Cardiac fibroblast (primary cell): ENCODE measurements at places on chromosomes 13 and 19.

DNA sequence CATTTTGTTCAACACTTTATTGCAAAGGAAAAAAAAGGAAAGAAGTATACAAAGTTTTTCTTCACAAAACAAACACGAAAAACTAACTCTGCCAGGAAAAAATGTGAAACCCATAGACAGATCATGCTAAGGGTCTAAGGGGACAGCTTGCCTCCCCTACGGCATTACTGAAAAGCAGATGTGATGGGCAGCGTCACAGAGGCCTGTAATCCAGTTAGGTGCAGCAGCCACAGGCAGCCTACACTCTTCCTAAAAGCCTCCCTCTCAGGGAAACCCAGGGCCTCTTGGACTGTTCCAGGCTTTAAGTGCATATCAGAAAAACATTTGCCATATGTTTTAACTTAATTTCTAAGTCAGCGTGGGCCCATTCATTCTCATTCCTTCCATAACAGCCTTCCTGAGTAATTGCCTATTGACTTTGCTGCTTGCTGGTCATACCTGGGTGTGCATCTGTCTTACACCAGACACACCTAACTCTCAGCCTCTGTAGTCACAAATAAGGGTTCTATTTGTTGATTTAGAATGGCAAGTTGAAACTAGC, 135.7 kb upstream of the SERP2 start:
- DNase-seq = peak; percentile 70

DNA sequence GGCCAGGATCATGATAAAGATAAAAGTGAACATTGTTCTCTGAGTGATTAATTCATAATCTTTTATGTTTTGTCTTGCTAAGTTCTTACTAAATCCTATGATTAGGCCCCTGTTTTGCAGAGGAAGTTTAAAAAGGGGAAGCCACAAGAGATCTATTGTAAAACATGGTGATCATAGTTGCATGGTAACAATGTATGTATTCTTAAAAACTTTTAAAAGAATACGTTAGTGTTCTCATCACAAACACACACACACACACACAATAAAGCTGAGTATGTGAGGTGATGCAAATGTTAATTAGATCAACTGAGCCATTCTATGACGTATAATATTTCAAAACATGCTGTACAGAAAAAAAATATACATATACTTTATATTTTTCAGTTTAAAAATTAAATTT, 51.2 kb downstream of the MBD3L2B start:
- DNase-seq = no peak

DNA sequence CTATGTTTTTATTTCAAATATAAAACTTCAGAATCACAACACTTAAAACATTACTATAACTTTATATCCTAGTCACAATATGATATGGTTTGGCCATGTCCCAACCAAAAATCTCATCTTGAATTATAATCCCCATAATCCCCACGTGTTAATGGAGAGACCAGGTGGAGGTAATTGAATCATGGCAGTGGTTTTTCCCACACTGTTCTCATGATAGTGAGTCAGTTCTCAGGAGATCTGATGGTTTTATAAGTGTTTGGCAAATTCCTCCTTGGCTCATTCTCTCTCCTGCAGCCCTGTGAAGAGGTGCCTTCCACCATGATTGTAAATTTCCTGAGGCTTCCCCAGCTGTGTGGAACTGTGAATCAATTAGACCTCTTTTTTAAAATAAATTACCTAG, 307.6 kb downstream of the SPRY2 start:
- peak; percentile 48 for DNase-seq

DNA sequence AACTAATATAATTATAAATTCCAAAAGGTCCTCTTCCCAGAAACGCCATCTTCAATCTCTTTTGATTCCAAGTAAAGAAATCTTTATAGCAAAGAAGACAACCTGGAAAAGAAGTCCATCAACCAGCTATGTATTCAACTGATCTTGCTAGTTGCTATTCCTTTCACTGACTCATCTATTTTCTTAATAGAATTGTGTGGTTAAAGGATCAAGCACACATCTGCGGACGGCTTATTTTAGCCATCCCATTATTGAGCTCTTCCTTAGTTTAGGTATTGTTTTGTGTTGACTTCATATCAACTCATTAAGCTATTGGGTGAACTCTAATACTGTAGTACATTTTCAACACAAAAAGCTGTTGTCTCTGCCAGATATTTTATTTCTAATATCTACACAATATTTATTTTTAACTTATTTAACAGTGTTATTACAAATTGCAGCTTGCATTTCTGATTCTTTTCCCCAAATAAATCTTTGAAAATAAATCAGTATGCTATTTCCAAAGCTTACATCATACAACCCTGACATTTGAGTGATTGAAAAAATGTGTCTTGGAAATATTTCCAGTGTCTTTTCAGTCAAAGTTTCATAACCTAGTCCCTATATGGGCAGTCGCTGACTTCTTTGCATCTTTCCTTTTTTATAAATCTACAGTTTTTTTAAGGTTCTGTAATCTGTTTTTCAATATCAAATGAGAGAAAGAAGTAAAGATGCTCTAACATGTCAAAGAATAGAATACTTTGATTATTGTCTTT, 158.8 kb upstream of the SPRY2 start:
- DNase-seq = no peak

GRCh38 chr19:11405846-11406643, 13.1 kb downstream of the RGL3 start:
- DNase-seq = no peak

GRCh38 chr13:46321494-46322225, 65.4 kb downstream of the RUBCNL start:
- DNase-seq = peak; percentile 77

DNA sequence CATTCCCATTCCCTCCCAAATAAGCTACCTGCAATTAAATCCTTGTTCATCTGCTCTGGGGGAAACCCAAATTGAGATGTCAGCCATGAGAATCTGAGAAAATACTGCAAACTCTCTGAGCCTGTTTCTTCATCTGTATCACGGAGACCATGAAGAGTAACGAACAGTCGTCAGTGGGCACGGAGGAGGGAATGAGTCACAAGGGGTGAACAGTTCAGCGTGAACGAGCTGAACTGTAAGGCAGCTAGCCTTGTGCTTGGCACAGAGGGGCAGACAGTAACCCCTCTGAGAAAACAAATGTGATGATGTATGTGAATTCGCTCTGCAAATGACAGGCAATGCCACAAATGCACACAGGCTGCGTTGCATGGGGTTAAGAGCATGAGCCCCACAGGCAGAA, 288.7 kb downstream of the FOXO1 start:
- DNase-seq = peak; percentile 28

DNA sequence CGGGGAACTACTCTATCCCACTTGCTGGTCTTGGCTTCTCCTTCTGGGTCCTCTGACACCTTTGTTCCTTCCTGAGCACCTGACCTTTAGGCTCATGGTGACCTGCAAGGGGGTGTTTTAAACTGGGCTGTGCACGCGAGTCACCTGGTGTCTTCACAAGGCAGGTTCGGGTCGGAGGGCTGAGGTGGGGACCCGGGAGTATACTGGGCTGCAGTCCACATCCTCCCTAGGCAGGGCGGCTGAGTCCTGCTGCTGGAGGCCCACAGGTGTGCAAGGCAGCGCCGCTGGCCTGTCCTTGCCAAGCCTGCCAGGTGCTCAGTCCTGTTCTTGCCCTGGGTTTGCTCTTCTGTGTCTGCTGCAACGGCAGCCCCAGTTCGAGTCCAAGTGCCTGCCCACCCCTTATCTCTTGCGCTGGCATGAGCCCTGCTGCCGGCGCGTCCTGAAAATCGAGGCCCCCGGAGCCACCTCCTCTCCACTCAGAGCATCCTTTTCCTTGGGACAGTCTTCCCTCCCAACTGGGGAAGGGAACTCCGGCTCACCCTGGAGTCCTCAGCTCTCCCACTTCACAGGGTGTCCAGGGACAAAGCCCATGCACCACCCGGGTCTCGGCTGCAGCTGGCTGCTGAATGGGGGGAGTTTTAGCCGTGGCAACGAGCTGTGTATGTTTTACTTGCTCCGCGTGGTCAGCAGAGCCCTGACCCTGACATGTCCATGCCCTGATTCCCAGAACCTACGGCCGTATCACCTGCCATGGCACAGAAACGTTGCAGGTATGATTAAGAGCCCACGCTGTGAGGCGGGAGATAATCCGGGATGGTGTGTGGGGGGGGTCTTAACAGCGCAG, 193.5 kb downstream of the TEX29 start:
- no peak for DNase-seq

GRCh38 chr19:13965926-13966683, 13.8 kb downstream of the DCAF15 start:
- no peak for DNase-seq

DNA sequence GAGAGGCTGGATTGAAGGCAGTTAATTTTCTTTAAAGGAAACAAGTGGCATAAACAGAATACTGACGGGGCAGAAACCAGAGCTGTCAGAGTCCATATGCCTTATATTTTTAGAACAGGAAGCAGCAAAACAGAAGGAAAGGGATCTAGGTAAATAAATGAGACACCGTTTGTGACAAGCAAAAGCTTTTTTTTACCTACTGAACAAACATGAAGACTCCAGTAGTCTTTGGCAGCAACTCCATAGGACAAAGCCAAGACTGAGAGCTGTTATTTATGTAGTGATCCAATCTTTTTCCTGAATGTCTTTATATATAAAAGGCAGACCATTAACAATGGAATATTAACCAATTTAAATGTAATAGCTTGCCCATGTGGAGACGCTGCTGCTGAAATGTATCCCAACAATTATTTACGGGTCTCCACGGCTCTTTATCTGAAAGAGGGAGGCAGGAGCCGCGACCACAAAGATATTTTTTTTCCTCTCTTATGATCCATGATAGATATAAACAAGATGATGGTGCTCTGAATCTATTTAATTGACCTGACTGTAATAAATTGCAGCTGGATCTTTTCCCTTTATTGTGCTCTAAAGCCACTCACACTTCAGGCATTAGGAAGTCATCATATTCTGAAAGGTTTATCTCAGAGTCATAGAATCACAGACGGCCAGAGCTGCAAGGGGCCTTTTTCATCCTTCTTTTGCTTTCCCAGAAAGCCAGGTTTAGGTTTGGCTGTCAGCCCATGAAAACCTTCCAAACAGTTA, 687.8 kb downstream of the EFNB2 start:
- peak; percentile 2 for DNase-seq

GRCh38 chr19:14019100-14019499, 8.8 kb upstream of the RLN3 start:
- DNase-seq = no peak

DNA sequence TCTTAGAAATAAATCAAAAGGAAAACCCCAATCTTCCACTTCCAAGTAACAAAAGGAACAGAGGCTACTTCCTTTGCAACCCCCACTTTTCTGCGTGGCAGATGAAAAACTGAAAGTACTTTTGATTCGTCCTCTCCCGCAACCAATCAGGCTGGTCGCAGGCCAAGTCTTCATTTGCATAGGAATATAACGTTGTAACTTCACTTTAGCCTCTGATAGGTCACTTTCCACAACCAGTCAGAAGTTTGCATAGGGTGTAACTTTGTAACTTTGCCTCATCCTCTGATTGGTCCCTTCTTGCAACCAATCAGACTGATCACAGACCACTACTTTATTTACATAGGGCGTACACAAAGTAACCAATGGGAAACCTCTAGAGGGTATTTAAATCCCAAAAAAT, 37.2 kb downstream of the TGDS start:
- DNase-seq = no peak

GRCh38 chr19:40623403-40624251, 22.5 kb downstream of the LTBP4 start:
- no peak for DNase-seq

DNA sequence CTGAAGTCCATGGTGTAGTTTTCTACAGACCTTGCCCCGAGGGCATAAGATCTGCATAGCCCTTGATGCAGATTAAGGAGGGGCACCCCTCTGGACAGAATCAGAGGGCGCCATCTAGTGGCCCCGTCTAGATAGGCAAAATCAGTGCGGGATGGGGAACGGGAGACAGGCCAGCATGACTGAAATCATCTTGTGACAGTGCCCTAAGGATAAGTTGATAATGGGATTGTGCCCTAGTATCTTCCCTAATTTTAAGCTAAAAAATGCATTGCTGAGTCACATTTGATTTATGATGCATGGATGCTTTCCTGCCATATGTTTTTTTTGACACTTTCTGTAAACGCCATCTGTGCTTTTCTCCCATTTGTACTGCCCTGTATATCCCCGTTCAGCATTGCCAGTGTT, 19.0 kb upstream of the GPI start:
- DNase-seq = peak; percentile 71

DNA sequence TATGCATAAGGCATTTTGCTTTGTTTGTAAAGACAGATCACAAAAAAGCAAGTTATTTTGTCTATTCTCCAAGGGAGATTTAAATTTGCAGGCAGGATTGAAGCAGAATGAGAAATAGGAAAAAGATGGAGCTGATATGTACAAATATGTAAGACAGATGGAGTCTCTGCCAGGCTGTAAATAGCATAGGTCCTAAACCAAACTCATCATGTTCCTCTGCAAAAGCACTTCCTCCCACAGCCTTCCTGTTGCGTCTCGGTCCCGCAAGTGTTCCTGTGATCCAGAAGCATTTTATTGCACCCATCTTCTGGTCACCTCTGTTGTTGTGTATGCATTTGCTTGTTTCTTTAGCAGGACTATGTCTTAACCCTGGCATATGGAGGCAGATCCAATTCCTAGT, 95.7 kb upstream of the CLDN10 start:
- DNase-seq = no peak

DNA sequence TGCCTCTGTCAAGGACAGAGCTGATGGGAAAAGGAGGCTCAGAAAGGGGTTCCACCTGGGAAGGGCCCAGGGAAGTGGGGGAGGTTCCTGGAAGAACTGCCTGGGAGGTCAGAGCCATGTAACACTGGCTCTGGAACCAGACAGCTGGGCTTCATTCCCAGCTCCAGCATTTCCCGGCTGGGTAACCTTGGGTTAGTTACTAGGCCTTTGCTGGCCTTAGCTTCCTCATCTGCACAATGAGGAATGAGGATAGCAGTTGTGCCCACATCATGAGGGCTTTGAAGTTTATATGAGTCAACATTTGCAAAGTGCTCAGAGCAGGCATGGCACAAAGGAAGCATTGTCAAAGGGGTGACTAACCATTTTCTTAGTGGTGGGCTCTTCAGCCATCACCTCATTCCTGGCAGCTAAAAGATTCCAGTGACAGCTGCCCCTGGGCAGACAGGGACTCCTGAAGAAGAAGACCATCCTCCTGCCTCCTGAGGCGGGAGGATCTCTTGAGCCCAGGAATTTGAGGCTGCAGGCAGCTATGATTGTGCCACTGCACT, 1.7 kb upstream of the DNAJB1 start:
- peak; percentile 60 for DNase-seq

GRCh38 chr13:46622630-46623256, 69.8 kb downstream of the LRCH1 start:
- DNase-seq = peak; percentile 82

GRCh38 chr19:40241125-40241808, 14.8 kb upstream of the CCNP start:
- DNase-seq = no peak

GRCh38 chr13:23157781-23158180, 23.0 kb upstream of the SGCG start:
- DNase-seq = no peak

DNA sequence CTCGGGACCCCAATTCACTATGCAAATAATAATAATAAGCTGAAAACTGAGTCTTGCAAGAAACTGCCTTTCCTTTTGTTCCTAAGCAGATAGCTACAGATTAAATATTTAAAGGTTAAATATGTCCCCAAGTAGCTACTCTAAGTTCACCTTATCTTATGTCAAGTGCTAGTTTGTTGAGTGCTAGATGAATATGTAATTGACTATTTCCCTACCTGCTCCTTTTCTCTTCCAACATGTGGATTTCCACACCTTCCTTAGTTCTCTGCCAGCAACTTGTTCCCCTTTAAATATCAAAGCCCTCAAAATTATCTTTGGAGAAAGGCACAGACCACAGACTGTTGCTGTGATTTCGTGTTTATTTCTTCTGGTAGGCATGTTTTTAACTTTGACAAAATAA, 709.2 kb upstream of the SLITRK1 start:
- no peak for DNase-seq
